Vagina (tissue), 2 donors: ENCODE measurements at places on chromosomes 13 and 19.
A peak's percentile ranks its signal among the peaks of the same experiment; 100 is the strongest.

GRCh38 chr19:32061315-32061714, 284.1 kb upstream of the ZNF507 start:
- no peak for DNase-seq

DNA sequence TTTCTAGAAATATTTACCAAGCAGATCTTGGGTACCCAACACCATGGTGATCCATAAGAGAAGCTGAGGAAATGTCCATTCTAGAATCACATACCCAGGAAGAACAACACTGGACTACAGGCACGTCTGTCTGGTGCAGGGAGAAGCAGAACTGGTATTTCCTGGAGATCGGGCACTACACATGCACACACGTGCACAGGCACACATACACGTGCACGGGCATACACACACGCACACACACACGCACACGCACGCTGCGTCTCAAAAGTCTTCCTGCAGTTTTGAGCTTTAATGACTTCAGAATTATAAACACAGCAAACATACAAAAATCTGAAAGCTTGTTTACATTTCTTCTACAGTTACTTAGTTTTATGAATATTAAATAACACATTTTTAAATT, 189.8 kb downstream of the DCLK1 start:
- DNase-seq: peak; percentile 42

- no peak for DNase-seq
These were observed 93.2 kb downstream of the LHFPL6 start for GRCh38 chr13:39509616-39510315.

GRCh38 chr13:105638426-105638825, 897.0 kb downstream of the EFNB2 start:
- DNase-seq: no peak

DNA sequence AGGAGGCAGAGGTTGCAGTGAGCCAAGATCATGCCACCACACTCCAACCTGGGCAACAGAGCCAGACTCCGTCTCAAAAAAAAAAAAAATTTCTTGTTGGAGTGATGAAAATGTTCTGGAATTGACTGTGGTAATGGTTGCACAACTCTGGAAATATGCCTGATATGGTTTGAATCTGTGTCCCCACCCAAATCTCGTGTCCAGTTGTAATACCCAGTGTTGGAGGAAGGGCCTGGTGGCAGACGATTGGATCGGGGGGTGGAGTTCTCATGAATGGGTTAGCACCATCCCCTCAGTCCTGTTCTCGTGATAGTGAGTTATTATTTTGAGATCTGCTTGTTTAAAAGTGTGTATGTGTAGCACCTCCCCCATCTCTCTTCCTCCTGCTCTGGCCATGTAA, 41.1 kb upstream of the MAP3K10 start:
- DNase-seq: no peak

GRCh38 chr19:31283701-31284100, 65.5 kb downstream of the TSHZ3 start:
- DNase-seq: no peak

- no peak for DNase-seq
These were observed 2.3 kb downstream of the SPPL2B start for GRCh38 chr19:2330632-2331284.

DNA sequence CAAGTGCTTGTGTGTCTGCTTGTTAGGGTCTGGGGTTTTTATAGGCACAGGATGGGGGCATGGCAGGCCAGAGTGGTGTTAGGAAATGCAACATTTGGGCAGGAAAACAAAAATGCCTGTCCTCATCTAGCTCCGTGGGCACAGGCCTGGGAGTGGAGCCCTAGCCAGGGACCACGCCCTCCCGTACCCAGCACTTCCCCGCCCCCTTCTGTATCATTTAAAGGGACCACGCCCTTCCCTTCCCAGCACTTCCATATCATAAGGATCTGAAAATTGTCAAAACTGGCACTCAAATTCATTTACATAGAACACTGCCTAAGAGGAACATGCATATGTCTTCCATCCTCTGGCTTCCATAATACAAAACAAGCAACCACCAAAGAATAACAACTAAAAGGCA, 185.8 kb downstream of the B3GLCT start:
- DNase-seq: no peak

DNA sequence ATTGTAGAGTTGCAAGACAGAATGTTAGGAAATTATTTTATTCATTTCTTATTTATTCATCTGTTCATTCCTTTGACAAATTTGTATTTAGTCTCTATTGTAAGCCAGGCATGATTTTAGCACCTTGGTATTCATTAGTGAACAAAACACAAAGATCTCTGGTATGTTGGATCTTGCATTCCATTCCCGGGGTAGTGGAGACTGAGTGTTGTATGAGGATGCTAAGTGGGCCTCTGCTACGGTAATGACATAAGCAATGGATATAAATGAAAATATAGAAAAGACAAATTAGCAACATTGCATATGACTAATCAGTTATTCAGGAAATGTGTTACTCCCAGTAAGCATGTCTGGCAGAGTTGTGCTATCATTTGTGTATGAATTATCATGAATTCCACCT, 449.3 kb downstream of the PCDH17 start:
- DNase-seq: no peak

GRCh38 chr13:92513672-92514071, 712.9 kb upstream of the GPC6 start:
- DNase-seq: no peak

DNA sequence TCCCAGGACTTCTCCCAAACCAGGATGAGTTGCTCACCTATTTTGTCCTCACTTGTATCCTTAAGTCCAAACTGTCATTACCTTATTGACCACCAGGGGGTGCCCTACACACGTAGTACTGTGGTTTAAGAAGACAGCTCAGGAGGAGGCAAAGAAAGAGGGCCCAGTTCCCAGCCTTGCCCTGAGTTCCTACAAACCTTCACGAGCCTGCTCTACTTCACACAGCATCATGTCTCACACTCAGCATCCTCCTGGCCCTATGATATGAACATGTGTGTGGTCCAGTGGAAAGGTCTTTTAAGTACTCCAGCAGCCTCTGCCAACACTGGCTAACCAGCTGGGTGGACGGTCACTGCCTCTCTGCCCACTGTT, 8.1 kb upstream of the ZNF784 start:
- no peak for DNase-seq

GRCh38 chr13:99119656-99120055, 81.0 kb upstream of the UBAC2 start:
- no peak for DNase-seq

- DNase-seq: no peak
These were observed 69.9 kb downstream of the SLITRK6 start for GRCh38 chr13:85729296-85729695.
